ENCODE measurements at places on chromosomes 12 and 14. TPM values are rescaled to one million over a fixed set of nuclear protein-coding genes. Genes with fewer than 3 reads are reported as not detected.

- peak; percentile 97 for DNase-seq
These were observed 128.0 kb downstream of the RFLNA start for GRCh38 chr12:124422570-124423523.

DNA sequence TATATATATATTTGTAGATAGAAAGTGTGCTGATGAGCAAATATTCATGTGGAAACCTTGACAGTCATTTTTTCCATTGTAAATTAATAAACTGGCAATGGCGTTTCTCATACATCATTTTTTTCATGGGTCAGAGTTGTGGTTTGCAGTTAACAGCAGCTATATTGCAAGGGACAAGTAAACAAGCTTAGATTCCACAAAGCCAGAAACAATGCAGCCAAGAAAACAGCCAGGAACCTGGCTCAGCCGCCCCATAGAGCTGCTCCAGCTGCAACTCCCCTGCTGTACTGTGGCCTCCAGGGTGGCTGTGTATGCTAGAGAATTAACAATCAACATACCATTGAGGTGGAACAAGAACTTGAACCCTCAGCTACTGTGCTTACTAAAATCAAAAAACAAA is 298.2 kb downstream of the TMEM132D start:
- no peak for DNase-seq

Gene GLI1
- total RNA-seq, result 0.63 TPM

Gene PSMC1
- total RNA-seq, result 154 TPM

Gene CACNA2D4
- not detected for total RNA-seq

- DNase-seq, result peak; percentile 94
These were observed at the start of gene CDK17 for GRCh38 chr12:96399919-96400630. Gene CDK17, minus strand, starts transcription at chr12:96400439. Its CDS starts 65,603 bp downstream, at chr12:96334836.

DNA sequence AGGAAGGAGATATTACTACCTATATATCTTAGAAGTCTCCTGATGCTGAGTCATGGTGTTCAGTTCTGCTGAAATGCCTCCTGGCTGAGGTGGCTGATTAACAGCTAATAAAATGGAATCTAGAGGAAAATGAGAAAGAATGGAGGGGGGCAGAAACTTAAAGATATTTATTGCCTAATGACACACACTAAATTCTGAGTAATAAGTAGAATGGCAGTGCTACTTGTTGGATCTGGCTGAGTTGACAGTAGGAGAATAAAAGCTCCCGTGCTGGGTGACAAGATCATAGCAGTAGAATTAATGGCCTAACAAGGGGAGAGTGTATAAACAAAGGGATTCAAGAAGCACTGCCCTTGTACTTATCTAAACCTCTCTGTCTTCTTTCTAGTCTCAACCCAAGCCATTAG is 137.5 kb downstream of the CNTN1 start:
- DNase-seq, result peak; percentile 5

DNA sequence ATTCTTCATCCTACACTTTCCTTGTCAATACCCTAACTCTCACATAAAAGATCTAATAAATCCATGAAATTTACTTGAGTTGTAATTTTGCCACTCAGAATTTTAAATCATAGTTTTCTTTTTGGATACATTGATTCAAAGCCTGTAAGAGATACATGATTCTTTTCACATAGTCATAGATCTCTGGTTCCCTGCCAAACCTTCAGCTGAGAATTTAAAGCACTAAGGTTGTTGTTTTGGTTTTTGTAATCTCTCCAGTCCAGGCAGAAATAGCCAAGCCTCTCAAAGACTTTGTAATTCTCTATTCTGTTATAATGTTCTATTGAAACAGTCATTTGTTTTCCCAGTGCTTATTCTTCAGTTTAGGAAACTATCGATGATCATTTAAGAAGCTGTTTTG is 273.9 kb downstream of the TRHDE start:
- no peak for DNase-seq

DNA sequence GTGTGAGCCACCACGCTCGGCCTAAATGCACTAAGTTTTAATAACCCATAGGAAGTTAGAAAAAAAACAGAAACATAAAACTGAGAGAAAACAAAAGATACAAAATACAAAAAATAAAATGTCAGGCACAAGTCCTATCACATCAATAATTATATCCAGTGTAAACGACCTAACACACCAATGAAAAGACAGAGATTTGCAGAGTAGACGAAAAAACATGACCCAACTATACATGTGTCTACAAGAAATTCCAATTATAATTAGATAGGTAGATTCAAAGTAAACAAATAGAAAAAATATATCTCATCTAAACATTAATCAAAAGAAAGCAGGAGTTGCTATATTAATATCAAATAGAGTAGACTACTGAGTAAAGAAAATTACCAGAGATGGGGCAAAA is 69.4 kb upstream of the NUDT4 start:
- DNase-seq, result no peak

Gene KCNC2
- not detected for total RNA-seq

Gene TAS2R31
- 0.97 TPM for total RNA-seq

- no peak for DNase-seq
These were observed 38.5 kb downstream of the TRIM9 start for GRCh38 chr14:51056421-51056820.

DNA sequence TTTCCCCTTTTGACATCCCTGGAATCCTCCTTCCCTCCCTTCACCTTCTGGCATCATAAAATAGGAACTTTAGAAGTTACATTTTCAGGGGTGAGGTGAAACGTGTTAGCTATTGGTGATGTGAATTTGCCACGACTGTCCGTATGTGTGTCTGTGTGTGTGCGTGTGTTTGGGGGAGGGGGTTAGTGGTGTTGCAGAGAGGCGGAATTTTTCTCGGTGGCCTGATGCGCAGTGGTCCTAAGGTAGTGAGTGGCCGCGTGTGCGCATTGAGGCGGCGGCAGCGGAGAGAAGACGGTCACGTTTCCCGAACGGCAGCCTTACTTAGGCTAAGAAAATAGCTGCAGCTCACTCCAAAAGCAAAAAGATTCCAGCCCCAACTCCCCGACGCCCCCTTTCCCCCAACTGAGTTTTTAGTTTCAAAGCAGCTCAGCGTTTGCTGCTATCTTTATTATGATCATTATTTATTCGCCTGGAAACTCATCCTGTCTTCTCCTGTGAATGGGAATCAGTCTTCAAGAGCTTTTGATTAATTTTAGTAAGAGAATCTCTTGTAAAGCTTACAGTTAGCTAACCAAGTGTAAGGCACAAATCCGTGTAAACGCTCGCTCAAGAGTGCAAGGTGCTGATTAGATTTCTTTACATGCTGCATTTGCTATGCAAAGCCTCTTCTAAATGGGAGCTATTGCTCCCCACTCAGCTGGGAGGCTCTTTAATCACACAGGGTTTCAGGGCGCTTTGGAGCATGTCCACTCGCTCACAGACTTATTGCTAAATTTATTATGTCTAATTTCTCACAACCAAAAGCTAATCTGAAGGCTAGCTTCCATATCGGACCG is 4.7 kb downstream of the FLRT2 start:
- DNase-seq, result peak; percentile 58

Gene SCN8A
- total RNA-seq, result 13.8 TPM

Gene RERGL
- 0.51 TPM for total RNA-seq

- DNase-seq, result no peak
These were observed 612.6 kb downstream of the AACS start for GRCh38 chr12:125677829-125678228.

DNA sequence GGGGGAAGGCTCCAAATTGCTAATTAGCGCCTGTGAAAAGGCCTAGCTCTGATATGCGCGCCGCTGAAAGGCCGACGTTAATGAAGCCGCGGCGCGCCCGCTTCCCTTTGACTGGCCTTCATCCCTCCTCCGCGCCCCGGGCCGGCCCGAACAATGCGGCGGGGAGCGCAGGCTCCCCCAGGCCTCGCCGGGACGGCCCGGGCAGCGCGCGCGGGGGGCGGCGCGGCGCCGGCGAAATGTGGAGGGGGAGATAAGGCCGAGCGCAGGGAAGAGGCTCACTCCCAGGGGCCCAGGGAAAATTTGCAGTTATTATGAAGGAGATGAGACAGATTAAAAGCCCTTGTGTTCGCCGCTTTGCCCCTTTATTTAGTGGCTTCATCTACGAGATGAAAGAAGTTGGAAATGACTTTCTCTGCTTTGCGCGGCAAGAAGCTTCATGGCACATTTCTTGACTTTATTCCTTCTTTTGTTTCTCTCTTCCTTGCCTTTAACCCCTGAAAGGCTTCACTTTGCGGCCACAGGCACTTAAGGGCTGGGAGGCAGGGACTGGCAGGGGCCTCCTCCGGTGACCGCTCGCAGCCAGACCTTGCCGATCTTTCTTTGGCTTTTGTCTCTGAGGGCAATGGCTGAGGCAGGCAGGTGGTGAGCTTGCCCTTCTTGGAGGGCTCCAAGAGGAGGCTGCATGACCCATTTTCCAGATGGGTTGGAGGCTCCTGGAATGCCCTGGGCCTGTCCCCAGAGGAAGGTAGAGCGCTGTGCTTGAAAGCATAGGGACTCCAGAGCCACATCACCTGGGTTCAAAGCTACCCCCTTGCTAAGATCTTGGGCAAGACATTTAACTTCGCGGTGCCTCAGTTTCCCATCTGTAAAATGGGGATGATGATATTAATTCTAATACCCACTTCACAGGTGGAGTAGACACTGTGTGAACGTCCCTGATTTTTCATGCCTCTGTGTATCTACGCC is 12.7 kb upstream of the GPATCH2L start:
- DNase-seq, result peak; percentile 8

GRCh38 chr14:82055515-82056115 is 522.0 kb upstream of the SEL1L start:
- no peak for DNase-seq

DNA sequence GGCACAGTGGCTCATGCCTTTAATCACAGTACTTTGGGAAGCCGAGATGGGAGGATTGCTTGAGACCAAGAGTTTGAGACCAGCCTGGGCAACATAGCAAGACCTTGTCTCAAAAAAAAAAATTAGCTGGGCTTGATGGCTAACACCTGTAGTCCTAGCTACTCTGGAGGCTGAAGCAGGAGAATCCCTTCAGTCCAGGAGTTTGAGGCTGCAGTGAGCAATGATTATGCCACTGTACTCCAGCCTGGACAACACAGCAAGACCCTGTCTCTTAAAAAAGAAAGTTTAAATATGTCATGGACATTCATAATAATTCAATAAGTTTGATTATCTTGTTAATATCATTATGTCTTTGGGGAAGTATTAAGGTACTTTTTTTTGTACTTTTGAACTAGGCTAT is 38.9 kb downstream of the KIAA0586 start:
- DNase-seq, result no peak

GRCh38 chr14:34688470-34689206 is 25.8 kb downstream of the CFL2 start:
- no peak for DNase-seq

Gene COX8C
- total RNA-seq, result not detected

Gene CCDC196
- not detected for total RNA-seq

Gene B4GALNT3
- 0.11 TPM for total RNA-seq

Gene DEGS2
- not detected for total RNA-seq

- no peak for DNase-seq
These were observed 16.3 kb upstream of the GALNT9 start for GRCh38 chr12:132345561-132346200.

DNA sequence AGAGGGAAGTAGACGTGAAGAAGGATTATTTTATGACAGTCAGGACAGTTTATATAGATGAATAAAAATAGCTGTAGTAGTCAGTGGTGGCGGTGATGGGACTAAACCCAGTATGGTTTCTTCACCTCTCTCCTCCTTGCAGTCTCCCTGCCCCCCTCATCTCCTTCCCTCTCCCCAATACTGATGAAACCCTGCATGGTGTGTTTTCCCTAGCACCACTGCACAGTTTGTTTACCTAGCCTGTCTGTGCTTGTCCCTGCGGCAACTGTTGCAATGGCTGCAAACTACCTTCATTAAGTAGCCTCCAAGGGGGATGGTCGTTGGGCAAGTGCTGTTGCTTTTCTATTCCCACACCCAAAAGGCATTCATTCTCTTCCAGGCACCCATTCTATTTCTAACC is 14.7 kb downstream of the PCBP2 start:
- no peak for DNase-seq

DNA sequence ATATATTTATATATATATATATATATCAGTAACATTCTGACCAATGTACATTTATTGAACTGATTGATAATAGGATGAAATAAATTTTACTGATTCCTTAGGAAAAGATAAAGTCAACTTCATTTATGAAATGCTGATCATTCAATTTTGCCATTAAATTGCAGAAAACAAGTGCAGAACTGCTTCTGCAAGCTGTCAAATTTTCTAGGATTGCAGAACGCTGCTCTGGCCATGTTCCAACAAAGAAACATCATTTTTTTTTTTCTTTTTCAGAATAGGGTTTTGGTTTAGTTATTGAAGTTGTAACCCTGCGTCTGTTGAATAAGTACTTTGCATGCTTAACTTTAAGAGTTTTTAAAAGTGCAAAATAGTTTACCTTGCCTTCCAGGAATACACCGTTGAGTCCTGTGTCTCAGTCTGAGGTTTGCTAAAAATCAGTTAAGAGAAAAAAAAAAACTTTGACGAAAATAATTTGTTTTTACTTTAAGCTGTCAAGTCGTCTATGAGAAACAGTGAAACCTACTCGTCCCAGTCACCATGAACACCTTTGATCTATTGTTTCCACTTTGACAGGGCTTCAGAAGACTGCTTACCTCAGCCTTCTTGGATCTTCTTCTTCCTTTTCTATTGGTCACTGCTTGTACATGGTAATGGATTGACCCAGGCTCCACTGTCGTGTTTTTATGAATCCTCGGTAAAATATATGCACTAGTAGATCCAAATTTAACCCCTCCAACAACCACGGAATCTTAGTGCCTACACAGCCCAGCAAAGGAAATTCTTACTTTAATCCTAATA is at the start of gene KERA:
TSS of gene KERA (minus strand) at position 657 of the 798 bp plus-strand sequence. CDS start 1,743 bp downstream, outside the sequence.
- DNase-seq, result no peak

DNA sequence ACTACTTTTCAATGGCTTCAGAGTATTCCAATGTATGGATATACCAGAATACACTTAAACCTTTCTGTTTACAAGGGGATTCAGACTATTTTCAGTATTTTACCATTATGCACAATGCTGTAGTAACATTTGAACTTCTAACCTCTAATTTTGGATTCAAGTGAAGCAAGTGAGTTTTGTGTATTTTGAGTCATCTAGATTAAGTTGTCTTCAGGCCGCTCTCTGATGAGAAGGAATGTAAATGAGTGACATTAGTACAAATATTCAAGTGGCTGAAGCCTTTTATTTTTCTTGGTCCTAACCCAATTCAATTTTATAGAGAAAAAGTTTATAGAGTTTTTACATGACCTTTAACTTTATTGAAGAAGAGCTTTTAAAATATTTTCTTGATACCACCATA is 125.6 kb downstream of the PDE3A start:
- peak; percentile 37 for DNase-seq

Gene TMEM263
- 147 TPM for total RNA-seq

Gene AVPR1A
- not detected for total RNA-seq

Measured in GM23248 (cell line).